HFFc6 (cell line): ENCODE measurements at places on chromosomes 7 and 10. TPM values are rescaled to one million over a fixed set of nuclear protein-coding genes. Genes with fewer than 3 reads are reported as not detected.

Gene HOXA1
- total RNA-seq: 0.47 to 0.73 TPM (median 0.53 TPM) in 3 replicates

- H3K27ac ChIP-seq: peak overlapping the region; percentile 56
- peaks cover 3% of the 10 kb centered on the region; the same call in 1 of the 2 replicates for H3K27me3 ChIP-seq
- H3K36me3 ChIP-seq: peaks cover 26% of the 10 kb centered on the region
These were observed 2.4 kb downstream of the TPST1 start for GRCh38 chr7:66207540-66207939.

DNA sequence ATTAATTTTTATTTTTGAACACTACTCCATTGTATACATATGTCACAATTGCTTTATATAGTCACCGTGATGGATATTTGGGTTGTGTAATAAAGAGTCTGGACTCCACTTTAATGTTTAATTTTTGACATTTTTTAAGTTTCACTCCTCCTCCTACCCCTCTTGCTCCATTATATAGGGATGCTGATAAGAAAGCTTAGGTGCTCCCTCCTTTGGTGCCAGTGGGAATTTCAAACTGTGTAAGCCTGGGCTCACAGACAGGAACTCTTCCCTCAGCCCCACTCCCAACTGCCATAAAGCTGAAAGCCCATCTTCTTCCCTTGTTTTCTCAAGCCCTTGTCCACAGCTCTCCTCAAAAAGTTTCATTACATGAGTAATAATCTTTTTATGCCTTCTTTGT lies 47.6 kb downstream of the TWIST1 start:
- peak overlapping the region; percentile 17; the same call in 1 of the 2 replicates for H3K27ac ChIP-seq
- peaks cover 16% of the 10 kb centered on the region for H3K4me1 ChIP-seq

GRCh38 chr7:101767544-101767943 lies 49.9 kb upstream of the CUX1 start:
- H3K36me3 ChIP-seq: no peaks in the 10 kb centered on the region
- peaks cover 24% of the 10 kb centered on the region for H3K27me3 ChIP-seq
- no peaks in the 10 kb centered on the region for H3K4me1 ChIP-seq
- H3K27ac ChIP-seq: no peak overlapping the region
- H3K4me3 ChIP-seq: no peak overlapping the region

Gene ETV1
- total RNA-seq: 12.5 to 25.5 TPM (median 15.3 TPM) in 3 replicates

DNA sequence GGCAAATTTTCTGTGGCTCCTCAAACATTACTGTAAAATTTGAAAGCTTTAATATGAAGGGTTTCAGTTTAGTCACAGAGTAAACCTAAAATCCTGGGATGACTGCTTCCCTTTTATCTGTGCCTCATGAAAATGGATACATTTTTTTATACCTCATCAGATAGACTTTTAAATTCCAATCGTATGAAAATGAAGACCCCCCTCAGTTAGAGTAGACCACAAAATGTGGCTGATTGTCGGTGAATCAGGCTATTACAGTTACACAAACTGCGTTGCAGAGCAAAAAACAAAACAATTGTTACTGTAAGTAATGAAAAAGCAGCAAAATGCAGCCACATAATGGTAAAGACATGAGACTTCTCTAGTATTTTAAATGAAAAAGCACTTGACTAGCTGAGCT lies 296.2 kb downstream of the CNTNAP2 start:
- no peak overlapping the region for H3K27ac ChIP-seq
- DNase-seq: no peak
- H3K4me1 ChIP-seq: no peaks in the 10 kb centered on the region
- H3K36me3 ChIP-seq: no peaks in the 10 kb centered on the region
- no peak overlapping the region for H3K4me3 ChIP-seq
- H3K27me3 ChIP-seq: no peaks in the 10 kb centered on the region

Gene PPP1R17
- total RNA-seq: not detected in 3 replicates

Gene EVX1
- not detected in 3 replicates for total RNA-seq

GRCh38 chr10:103428989-103429643 lies 23.1 kb downstream of the CALHM2 start:
- peaks cover 28% of the 10 kb centered on the region for H3K36me3 ChIP-seq
- no peak overlapping the region for H3K4me3 ChIP-seq
- DNase-seq: no peak
- H3K27me3 ChIP-seq: no peaks in the 10 kb centered on the region
- no peak overlapping the region for H3K27ac ChIP-seq
- no peaks in the 10 kb centered on the region for H3K4me1 ChIP-seq

Gene NKX6-2
- not detected in 3 replicates for total RNA-seq

Gene GRID2IP
- not detected in 3 replicates for total RNA-seq

Gene TSPAN15
- 2.0 to 3.3 TPM (median 2.0 TPM) in 3 replicates for total RNA-seq
